ENCODE measurements at places on chromosomes 4 and X.

DNA sequence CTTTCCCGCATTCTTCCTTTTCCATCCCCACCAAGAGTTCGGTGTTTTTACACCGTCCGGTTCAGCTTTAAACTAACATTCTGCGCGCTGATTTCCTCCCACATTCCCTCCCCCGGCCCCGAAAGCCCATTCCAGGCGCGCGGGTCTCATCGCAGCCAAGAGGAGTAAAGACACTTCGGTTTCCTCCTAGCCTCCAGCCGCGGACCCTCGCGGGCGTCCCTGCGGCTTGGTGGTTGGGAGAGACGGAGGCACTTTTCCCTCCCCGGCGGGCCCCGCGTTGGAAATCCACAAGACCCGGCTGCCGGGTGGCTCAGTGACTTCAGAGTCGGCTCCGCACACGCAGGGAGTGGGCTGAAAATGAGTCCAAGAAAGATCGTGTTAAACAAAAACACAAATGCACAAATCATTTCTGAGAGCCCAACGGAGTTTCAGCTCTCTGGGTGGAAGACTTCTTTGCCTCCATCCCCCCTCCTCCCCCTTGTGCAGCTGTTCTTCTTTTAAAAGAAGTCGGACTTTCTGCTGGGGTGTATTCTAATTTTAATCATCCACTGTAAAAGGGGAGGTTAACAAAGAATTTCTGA, 2.0 kb upstream of the ARX start:
- DNase-seq = peak; percentile 71

GRCh38 chrX:43380704-43381103, 275.4 kb upstream of the MAOA start:
- DNase-seq = no peak

GRCh38 chr4:26050212-26050643, 136.2 kb downstream of the SMIM20 start:
- DNase-seq = no peak

DNA sequence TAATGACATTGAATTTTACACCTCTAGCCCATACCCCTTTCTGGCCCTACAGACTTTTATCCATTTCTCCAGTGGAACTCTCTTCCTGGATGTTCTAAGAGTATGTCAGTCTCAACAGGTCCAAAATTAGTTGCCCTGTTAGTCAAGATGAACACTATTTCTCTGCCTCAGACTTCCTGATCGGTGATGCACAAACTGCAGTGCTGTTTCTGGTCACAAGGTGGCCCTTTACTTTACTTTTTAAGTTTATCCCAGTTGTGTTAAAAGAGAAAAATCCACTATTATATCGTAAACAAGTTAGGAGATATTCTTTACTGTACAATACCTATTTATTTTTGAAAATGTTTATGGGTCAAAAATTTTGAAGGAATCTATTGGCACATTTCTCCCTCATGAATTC, 13.1 kb downstream of the TCEAL7 start:
- DNase-seq = peak; percentile 74

- DNase-seq = no peak
These were observed 5.1 kb upstream of the WDR1 start for GRCh38 chr4:10121568-10122208.
